Activated CD4-positive, alpha-beta T cell treated with anti-CD3 and anti-CD28 coated beads, Interleukin-2, amount 10 ng/mL, durations not matched to agents 7 days and 5 days (primary cell): ENCODE measurements at places on chromosomes 12 and 14.

DNA sequence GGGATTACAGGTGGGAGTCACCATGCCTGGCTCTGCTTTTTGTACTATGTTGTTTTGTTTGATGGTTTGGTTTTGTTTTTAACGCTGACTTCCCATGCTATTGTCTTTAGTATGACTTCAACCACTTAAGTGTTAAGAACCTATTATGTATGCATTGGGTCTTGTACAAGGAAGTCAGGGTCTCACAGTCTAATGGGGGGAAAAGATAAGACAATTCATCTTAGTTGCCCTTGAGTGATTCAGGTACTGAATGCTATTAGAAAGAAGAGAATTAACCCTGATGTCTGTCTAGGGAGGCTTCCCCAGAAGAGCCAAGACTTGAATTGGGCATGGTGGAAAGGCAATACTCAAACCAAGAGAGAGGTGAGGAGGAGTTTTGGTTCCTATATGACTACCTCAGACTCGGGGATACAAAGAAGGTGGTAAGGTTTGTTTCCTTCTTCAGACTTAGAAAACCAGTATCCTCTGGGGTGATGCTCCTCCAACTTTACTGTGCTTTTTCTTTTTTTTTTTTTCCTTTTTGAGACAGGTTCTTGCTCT, 64.6 kb downstream of the SUSD6 start:
- peak; percentile 26 for DNase-seq

- DNase-seq = no peak
These were observed 94.1 kb downstream of the SLC25A47 start for GRCh38 chr14:100416921-100417860.

- no peak for DNase-seq
These were observed 33.1 kb downstream of the CD9 start for GRCh38 chr12:6233121-6233971.

DNA sequence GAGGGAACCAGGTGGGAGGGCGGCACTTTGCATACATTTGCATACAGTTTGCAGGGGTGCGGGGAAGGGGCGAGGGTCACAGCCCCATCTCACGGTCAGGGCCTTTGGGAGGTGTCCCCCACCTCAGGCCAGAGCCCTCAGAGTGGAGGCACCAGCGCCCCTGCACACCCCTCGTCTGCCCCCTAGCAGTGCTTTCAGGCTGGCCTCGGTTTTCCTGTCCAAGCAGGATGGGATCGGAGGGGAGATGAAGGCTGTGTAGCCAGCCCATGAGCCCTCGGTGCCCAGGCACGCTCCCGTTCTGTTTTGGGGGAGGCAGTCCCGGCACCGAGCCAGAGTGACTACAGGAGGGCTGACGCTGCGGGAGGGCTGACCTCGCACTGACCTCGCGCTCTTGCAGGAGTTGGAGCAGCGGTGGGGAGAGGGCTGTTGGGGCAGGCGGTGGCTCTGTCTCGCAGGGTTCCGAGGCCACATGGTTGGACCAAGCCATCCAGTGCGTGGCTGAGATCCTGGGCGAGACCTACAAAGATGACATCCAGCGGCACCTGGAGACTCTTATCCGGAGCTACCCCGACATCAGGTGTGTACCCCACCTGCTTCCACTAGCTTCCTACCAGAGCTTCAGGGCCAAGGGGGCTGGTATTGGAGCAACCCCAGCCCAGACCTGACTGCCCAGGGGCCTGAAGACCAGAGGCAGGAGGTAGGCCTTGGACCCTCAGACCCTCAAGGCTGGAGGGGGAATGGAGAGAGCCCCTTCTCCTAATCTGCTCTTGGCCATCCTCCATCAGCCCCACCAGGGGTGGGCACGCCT, 13.6 kb downstream of the EXOC3L4 start:
- no peak for DNase-seq

GRCh38 chr12:67161322-67161918, 107.7 kb upstream of the CAND1 start:
- peak; percentile 54 for DNase-seq

GRCh38 chr14:105488781-105489541, 2.1 kb upstream of the TEDC1 start:
- no peak for DNase-seq

GRCh38 chr12:77060883-77061240, 4.5 kb downstream of the E2F7 start:
- no peak for DNase-seq

GRCh38 chr14:92964124-92965109, 41.5 kb downstream of the CHGA start:
- no peak for DNase-seq

GRCh38 chr12:77089686-77090220, 24.4 kb upstream of the E2F7 start:
- DNase-seq = no peak

DNA sequence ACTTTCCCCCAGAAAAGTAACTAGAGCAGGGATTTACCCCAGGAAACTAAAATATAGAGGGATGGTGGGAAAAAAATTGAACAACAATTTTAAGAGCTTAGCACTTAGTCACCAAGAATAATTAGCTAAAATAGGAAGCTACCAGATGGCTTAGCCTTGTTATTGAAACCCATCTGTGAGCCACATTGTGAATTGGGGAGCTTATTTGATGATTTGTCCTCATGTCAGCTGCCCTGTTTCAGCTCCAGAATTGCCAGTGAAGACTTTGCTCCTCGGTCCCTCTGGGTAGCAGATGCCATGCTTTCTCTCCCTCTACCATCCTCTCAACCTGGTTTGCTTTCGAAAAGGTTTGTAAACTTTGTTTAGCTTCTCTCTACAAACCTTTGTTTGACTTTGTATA, 67.7 kb upstream of the PTHLH start:
- DNase-seq = no peak

GRCh38 chr12:124554429-124555029, 12.9 kb downstream of the NCOR2 start:
- DNase-seq = no peak

GRCh38 chr14:63938198-63939005, 85.6 kb downstream of the SYNE2 start:
- peak; percentile 52 for DNase-seq

DNA sequence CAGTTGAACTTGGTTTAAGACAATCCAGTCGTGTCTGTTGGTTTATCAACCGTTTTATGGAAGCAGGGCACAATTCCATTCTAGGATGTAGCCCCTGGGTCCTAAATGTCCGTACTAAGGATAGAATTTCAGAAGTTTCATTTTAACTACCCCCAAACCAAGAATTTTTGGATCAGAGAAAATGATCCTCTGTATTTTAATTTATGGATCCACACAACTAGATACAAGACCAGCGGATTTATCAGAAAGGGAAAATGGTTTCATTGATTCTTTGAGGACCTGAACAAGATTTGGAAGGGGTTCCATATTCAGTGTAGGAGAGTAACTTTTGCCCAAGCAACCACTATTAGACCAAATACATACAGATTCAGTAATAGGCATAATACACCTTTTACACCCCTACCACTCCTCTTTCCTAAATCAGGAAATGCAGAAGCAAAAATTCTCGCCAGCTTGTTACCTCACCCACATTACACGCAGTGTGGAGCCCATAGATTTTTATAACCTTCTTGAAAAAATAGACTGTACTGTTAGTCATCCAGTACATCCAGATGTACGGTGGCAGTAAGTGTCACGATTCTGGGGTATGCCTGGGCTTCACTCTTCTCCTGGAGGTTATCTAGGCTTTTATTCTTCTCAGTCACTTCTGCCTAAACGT, 1.4 kb upstream of the FBXL14 start:
- DNase-seq = no peak

DNA sequence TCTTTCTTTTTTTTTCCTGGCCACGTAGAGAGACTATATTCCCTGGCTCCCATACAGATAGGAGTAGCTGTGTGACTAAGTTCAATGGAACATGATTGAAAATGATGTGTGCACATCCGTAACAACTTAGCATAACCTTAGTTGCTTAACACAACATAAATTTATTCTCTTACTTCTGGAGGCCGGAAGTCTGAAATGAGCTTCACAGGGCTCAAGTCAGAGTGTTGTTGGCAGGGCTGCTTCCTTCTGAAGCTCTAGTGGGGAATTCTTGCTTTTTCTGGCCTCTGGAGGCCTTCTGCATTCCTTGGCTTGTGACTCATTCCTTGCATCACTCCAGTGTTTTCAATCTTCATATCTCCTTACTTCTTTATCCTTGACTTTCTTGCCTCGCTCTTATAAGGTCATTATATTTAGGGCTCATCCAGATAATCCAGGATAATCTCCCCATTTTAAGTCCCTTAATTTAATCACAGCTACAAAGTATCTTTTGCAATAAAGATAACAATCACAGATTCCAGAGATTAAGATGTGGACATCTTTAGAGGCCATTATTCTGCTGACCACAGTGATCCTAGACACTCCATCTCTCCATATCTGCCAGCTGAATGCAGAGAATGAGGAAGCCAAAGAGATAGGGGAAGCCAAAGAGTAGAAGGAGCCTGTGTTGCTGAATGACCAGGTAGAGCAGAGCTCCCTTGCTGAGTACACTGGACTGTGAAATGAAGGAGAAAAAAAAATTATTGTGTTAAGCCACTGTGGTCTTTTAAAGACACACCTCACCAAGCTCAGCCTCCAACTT, 21.0 kb upstream of the SNX6 start:
- no peak for DNase-seq

DNA sequence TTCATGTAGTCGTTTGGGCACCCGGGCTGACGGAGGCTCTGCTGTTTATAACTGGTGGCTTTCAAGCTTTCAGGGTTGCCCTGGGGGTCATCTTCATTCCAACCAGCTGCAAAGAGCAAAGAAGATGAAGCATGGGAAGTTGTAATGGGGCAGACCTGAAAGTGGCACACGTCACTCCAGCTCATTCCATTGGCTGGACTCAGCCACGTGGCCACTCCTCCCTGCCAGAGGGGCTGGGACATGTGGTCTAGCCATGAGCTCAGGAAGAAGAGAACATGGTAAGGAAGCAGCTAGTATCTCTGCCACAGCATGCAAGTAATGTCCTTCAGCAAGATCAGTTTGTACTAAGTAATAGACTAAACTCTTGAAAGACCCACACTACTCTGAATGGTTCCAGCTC, 51.7 kb upstream of the FERMT2 start:
- DNase-seq = no peak

DNA sequence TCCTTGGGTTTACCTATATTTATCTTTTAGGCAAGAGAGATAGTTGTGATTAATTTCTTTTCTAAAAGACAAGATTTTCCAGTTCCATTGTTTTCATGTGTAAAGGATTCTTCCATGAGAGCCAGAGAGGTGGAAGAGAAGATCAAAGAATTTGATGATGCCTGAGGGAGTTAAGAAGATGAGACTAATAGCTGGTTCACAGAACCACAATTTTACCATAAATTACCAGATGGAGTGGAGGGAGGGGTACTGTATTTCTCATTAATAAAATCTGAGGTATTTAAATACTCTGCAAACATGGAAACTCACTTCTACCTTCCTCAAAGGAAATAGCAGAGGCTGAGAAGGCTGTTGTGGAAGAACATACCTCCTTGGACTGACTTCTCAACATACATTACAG, 34.6 kb downstream of the ALKBH1 start:
- DNase-seq = no peak

DNA sequence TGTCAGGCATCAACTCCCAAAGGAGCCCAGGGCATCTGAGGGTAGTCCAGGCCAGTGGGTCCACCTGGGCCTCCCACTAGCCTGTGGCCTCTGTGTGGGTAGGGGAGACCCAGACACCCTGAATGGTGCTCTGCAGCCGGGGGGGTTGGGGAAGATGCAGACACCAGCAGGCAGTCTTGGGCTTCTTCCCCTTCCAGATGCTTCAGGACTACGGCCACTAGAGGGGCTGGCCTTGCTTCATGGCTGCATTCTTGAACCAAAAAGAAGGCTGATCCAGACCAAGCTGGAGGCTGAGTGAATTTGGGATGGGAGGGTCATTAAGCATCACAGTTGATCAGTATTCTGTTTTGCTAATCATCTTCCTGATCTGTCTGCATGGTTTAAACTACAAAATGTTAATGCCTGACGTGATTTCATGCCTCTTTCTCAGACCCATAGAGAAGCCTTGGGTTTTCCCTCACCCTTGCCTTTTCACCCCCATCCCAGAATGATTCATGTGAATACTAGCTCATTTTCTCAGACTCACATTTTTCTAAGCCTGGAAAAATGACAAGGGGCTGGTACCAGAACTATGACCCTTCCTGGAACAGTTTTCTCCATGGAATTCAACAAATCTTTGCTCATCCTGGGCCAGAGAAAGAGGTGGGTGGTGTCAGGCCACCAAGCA, 134.2 kb downstream of the NTF3 start:
- no peak for DNase-seq

GRCh38 chr14:100122481-100123223, 36.8 kb downstream of the DEGS2 start:
- DNase-seq = no peak

GRCh38 chr14:66076176-66076575, 410.0 kb upstream of the CCDC196 start:
- no peak for DNase-seq

GRCh38 chr14:87643005-87643404, 350.0 kb downstream of the GALC start:
- no peak for DNase-seq

DNA sequence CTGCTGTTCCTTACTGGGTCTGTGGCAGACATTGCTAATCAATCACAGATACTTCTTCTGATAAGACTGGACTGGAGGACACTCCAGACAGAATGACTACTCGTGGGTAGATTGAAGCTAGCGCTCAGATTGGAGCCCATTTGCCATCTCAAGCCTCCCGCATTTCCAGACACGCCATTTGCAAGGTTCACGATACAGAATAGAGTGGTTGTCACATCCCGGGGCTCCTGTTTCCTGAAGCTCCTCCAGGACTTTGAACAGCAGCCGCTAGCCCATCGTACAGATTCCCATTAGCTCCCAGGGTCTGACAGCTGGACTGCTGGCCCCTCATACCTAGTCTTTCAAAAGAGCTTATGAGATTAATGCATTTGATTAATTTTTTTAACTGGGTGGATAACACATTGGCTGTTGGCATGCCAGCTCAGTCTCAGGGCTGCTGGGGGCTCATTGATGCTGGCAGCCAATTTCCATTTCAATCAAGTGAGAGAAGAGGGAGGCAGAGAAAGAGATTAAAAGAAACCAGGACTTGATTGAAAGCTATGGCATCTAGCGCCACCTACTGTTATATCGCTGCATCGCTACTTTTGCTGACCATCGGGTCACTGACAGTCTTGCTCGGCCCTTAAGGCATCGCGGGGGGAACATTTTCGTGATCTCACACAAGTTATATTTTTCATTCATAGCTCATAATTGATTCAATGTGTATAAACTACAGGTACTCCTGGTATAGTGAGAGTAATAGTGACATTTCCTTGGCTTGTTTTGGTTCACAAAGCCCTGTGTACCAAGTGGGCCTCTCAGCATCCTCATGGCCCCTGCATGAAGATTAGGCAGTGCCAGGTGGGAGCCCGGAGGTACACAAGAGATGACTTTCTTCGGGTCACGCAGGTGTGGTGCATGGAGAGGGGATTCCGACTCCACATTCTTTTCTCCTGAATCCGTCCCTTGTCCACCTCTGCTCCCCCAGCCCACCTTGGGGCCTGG, 78.6 kb downstream of the CCDC60 start:
- DNase-seq = peak; percentile 53

- DNase-seq = no peak
These were observed 6.0 kb downstream of the DMAC2L start for GRCh38 chr14:50318031-50318626.
